ENCODE measurements at places on chromosomes 11 and 22. TPM values are rescaled to one million over a fixed set of nuclear protein-coding genes. Genes with fewer than 3 reads are reported as not detected.

The MS4A12 gene
- not detected for total RNA-seq

- peaks cover 8% of the 10 kb centered on the region for H3K27me3 ChIP-seq
- peaks cover 36% of the 10 kb centered on the region for H3K4me1 ChIP-seq
- no peaks in the 10 kb centered on the region for H3K36me3 ChIP-seq
Observed at GRCh38 chr11:65151331-65151899, 17.1 kb upstream of the SYVN1 start.

The PRR14L gene
- 34.4 TPM for total RNA-seq

GRCh38 chr11:28245131-28245530 lies 136.9 kb downstream of the METTL15 start:
- no peak for DNase-seq
- H3K36me3 ChIP-seq, result peaks cover 26% of the 10 kb centered on the region
- H3K4me3 ChIP-seq, result no peak overlapping the region
- no peaks in the 10 kb centered on the region for H3K27me3 ChIP-seq

The SSH3 gene
- 21.5 TPM for total RNA-seq

GRCh38 chr22:25210793-25211192 lies 8.6 kb upstream of the CRYBB2 start:
- H3K4me3 ChIP-seq, result no peak overlapping the region
- H3K36me3 ChIP-seq, result no peaks in the 10 kb centered on the region
- H3K27ac ChIP-seq, result no peak overlapping the region
- H3K27me3 ChIP-seq, result peaks cover 4% of the 10 kb centered on the region

The RFPL2 gene
- not detected for total RNA-seq

GRCh38 chr11:119015054-119015611 lies 3.0 kb downstream of the RPS25 start:
- no peak for DNase-seq
- peaks cover 27% of the 10 kb centered on the region for H3K4me1 ChIP-seq
- peak overlapping the region; percentile 94 for H3K27ac ChIP-seq
- H3K36me3 ChIP-seq, result peaks cover 54% of the 10 kb centered on the region
- peaks cover 3% of the 10 kb centered on the region for H3K27me3 ChIP-seq

DNA sequence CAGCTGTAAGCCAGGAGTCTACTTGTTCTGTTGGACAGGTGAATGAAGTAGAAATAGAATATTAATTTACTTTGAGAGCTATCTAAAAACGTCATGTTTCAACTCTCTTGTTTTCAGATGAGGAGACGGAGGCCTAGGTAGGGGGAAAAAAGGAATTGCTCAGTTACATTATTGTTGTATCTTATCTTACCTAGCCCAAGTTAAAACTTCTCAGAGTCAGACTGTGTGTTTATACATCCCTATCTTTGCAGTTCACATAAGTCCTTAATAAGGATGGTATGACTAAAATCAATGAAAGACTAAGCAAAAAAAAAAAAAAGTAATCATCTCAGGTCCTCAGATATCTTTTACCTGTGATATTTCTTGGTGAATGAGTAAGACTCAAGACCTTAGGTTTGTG lies 62.8 kb downstream of the TEAD1 start:
- DNase-seq, result no peak
- no peaks in the 10 kb centered on the region for H3K27me3 ChIP-seq

The MN1 gene
- total RNA-seq, result 0.13 TPM

DNA sequence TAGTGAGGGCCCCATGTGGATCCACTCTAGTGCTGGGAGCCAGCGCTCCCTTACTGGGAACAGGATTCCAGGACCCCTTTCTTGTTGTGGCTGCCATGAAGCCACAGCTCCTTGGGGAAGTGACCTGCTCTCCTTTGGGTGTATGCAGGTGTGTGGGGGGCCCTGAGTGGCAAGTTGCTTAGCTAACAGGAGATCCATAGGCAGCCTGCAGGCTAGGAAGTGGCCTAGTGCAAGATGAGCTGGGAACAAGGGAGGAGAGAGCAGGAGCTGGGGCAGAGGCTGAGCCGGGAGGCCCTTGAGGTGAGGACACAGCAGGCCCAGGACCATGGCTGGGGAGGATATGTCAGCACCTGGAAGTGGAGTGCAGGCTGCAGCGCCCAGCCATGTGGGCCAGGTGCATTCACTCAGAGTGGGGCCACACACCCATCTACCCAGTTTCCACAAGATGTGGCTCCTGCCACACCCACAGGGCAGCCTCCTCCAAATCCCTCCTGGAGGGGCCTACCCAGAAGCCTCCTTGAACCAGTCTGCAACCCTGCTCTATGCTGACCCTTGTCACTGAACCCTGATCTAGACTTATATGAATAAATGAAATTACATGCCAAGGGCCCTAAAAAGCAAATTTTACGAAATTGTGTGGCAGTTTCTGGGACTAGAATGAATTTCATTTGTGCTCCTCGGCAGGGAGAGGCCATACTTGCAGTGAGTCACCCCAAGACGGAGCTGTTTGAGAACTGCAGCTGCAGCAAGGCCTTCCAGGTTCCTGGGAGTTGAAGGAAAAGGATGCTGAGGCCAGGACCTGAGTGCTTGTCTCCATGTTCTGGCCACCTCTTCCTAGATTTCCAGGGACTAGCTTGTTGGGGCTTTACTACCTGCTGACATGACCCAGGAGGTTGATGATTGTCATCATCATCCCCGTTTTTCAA lies 3.2 kb downstream of the THAP7 start:
- DNase-seq, result no peak
- H3K4me1 ChIP-seq, result peaks cover 23% of the 10 kb centered on the region
- peaks cover 4% of the 10 kb centered on the region for H3K36me3 ChIP-seq

The EIF3L gene
- 356 TPM for total RNA-seq

GRCh38 chr11:34644669-34645406 lies 23.9 kb downstream of the EHF start:
- H3K27ac ChIP-seq, result peak overlapping the region; percentile 91
- peak; percentile 63 for DNase-seq
- H3K4me3 ChIP-seq, result peak overlapping the region; percentile 65
- peaks cover 6% of the 10 kb centered on the region for H3K27me3 ChIP-seq
- H3K36me3 ChIP-seq, result no peaks in the 10 kb centered on the region

DNA sequence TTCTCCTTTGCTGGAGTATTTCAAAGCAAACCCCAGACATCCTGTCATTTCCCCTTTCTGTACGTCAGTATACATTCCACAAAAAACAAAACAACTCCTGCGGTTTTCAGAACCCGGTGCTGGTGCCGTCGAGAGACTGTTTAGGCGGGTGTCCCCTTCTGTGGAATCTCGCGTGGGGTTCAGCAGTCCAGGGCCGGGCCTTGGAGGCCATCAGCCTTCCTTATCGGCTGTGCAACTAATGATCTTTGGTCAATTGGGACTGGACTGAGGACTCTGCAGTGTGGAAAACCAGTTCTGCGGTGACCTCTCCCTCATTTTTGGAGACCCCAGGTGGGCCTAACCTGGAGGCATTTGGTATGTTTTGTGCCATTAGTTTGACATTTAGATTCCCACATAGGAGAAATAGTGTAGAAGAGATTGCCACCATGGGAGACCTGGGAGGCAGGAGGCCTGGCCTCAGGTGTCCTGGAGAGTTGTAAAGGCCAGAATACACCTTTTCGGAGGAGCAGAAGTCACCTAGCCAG lies 84.4 kb downstream of the TBC1D22A start:
- H3K36me3 ChIP-seq, result 0 out of 2 replicates have a peak, but pooled peaks cover 9% of the 10 kb centered on the region
- no peak overlapping the region for H3K4me3 ChIP-seq
- no peak overlapping the region for H3K27ac ChIP-seq
- DNase-seq, result no peak
- H3K27me3 ChIP-seq, result no peaks in the 10 kb centered on the region

DNA sequence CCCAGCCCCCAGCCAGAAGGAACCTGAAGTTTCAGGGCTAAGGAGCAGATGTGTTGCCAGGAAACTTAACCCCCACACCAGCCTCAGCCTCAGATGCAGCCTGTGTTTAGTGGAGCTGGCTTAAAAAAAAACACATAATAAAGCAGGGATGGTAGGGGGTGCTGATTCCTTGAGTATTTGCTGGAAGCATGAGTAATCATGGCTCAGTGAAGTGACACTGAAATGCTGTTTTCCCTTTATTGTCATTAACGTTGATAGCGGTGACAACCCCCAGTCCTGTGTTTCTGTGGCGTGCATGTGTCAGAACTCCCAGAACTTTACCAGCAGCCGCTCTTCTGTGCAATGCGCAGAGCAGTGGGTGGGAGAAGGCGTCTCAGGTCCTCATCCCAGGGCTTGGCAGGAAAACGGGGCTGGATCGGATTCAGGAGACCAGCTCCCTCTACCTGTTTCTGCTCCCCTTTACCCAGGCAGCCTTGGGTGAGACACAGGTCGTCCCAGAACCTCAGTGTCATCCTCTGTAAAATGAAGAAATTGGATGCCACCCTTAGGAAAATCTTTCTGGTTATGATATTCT lies 1282.1 kb downstream of the TBC1D22A start:
- peaks cover 5% of the 10 kb centered on the region for H3K36me3 ChIP-seq
- no peak for DNase-seq
- peaks cover 3% of the 10 kb centered on the region for H3K27me3 ChIP-seq

- H3K27ac ChIP-seq, result peak overlapping the region; percentile 100
- H3K36me3 ChIP-seq, result peaks cover 12% of the 10 kb centered on the region
- no peaks in the 10 kb centered on the region for H3K27me3 ChIP-seq
- peaks cover 85% of the 10 kb centered on the region for H3K4me1 ChIP-seq
- DNase-seq, result peak; percentile 53
Observed at GRCh38 chr11:69299023-69299461, 5.1 kb downstream of the MYEOV start.
